Spinal cord (tissue), 10 donors: ENCODE measurements at places on chromosomes 5 and 9.

DNA sequence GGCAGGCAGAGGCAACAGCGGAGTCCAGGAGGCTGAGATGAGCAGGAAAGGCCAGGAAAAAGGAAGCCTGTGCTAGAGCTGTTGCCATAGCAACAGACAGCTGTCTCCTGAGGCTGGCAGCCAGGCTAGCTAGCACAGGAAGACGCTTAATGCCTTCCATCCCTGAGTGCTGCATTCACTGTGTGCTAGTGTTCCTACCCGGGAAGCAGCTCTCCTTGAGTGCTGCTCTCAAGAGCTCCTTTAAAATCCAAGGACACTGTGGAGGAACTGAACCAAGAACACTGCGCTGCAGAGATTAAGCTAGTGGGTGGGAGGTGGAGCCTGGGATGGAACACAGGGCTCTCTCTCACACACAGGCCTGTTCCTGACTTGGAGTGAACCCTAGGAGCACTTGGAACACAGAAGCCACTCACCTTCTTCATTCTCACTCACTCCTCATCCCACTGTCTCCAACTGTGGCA is 53.5 kb upstream of the IL7R start:
- peak; percentile 69 for DNase-seq

GRCh38 chr5:28523888-28524635 is 1485.7 kb upstream of the CDH9 start:
- DNase-seq = peak; percentile 5

GRCh38 chr5:16051246-16051755 is 128.3 kb downstream of the MARCHF11 start:
- DNase-seq = no peak

GRCh38 chr5:35188031-35188457 is 42.2 kb downstream of the PRLR start:
- no peak for DNase-seq

DNA sequence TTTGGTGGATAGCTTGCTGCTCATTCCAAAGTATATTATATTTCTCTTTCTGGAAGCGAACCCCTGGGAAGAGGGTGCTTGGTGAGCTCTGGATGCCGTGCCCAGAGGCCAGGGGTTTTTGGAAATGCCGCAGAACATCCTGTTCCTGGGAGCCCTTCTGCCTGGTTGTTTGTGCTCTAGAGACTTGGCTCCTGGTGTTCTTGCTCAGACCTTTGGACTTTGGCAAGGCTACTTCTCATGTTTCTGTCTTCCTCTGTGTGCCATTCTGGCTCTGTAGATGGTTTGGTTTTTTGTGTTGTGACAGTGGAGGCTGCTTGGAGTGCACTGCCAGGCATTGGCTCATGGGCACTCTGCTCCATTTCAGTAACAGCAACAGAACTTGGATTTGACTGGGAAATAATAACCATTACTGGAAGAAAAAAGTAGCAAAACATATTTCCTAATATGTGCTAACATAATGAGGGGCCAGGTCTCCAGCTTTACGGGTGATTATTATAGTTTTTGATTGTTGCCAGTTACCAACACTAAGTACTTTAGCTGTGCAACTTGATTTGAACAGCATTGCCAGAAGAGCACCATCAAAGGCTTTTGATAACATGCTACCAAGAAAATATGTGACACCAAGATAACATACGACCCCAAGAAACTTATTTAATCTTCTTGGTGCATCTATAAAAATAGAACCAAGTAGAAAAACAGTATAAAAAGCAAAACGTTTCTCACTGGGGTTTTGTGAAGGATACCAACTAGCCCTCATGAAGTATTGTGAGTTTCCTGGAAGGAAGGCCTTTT is 94.2 kb downstream of the PCSK1 start:
- DNase-seq = no peak

GRCh38 chr5:157107508-157107907 is 1.3 kb downstream of the HAVCR2 start:
- no peak for DNase-seq

- DNase-seq = no peak
These were observed 734.8 kb upstream of the CDH9 start for GRCh38 chr5:27773166-27773565.

DNA sequence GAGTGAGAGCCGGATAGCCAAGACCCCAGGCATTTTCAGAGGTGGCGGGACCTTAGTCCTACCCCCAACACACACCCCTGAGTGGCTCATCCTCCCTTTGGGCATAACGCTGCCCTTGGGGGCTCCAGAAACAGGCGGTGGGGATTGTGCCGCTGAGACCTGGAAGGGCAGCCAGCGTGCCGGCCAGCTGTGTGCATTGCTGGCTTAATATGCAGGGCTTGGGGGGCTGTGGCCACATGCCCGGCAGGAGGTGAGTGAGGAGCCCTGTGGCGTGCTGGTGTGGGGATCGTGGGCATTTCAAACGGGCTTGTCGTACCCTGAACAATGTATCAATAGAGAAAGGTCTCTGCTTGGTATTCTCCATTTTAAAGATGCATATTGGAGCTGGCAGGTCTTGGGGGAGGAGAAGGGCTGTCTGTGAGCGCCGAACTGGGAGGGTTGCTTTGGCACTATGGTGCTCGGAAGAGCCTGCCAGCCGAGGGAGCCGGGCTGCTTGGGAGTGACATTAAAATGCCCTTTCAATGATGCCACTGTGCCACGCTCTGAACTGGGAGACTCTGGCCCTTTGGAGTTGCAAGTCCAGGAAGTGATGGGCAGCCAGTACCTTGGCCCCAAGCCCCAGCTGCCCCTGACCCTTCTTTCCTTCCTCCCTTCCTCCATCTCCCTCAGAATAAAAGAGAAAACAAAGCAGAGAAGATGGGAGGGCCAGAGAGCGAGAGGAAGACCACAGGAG is 11.2 kb upstream of the OLFM1 start:
- DNase-seq = no peak

GRCh38 chr5:150879358-150879757 is 25.4 kb downstream of the ZNF300 start:
- no peak for DNase-seq

DNA sequence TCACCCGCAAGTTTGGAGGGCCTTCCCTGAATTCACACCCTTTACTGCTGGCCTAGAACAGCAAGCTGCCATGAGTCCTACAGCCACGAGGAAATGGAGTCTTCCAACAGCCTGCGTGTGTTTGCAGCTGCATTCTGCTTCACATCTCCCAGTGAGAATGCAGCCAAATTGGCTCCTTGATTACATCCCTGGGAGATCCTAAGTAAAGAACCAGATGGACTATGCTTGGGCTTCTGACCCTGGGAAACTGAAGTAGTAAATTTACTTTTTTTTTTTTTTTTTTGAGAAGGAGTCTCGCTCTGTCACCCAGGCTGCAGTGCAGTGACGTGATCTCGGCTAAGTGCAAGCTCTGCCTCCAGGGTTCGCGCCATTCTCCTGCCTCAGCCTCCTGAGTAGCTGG is 617.0 kb upstream of the CDH18 start:
- DNase-seq = no peak

DNA sequence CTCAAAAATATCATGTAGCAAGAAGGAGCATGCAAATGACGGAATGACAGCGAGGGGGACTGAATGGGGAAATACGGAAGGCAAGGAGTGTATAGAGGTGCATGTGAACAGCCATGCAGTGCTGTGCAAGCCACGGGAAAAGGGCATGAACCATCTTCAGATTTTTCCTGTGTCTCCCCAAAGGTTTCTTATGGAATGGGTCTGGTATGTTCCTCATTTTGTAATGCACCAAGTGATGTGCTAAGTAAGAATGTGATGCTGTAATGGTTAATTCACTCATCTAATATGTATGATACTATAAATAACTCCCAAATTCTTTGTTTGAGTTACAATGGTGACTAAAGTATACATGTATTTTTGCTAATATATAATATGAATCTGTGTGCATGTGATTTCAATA is 99.0 kb upstream of the DAB2 start:
- DNase-seq = no peak

DNA sequence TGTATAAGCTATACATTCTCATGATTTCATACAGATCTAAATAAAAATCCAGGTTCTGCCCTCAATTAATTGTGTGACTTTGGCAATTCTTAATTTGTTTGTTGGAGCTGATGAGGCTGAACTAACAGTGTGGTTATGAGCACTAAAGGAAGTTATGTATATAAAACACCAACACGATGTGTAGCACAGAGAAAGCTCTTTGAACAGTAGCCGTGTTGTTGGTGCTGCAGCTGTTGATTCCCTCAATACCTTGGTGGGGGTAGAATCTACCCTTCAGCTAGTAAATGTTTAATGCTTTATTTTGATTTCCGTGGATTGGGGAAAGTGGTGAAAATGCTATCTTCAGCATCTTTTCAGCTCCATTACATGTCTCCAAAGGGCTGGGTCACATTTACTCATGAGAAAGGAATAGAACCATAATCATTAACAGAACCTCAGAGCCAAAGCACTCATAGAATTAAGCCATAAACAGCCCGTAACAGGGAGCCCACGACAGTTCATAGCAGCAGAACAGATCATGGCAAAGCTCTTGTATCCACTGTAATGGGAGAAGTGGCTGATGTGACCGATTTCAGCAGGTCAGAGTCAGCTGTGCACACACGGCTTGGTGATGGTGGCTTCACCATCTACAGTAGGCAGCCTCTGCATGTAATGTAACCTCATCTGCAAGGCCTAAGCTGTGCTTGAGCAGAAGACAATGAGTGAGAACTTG is 332.7 kb downstream of the DIRAS2 start:
- no peak for DNase-seq

GRCh38 chr5:9431496-9432258 is 114.2 kb downstream of the SEMA5A start:
- no peak for DNase-seq

GRCh38 chr5:79875230-79875629 is 115.8 kb downstream of the MTX3 start:
- DNase-seq = no peak

- DNase-seq = no peak
These were observed 13.1 kb upstream of the ATP6V1G1 start for GRCh38 chr9:114574438-114574837.

DNA sequence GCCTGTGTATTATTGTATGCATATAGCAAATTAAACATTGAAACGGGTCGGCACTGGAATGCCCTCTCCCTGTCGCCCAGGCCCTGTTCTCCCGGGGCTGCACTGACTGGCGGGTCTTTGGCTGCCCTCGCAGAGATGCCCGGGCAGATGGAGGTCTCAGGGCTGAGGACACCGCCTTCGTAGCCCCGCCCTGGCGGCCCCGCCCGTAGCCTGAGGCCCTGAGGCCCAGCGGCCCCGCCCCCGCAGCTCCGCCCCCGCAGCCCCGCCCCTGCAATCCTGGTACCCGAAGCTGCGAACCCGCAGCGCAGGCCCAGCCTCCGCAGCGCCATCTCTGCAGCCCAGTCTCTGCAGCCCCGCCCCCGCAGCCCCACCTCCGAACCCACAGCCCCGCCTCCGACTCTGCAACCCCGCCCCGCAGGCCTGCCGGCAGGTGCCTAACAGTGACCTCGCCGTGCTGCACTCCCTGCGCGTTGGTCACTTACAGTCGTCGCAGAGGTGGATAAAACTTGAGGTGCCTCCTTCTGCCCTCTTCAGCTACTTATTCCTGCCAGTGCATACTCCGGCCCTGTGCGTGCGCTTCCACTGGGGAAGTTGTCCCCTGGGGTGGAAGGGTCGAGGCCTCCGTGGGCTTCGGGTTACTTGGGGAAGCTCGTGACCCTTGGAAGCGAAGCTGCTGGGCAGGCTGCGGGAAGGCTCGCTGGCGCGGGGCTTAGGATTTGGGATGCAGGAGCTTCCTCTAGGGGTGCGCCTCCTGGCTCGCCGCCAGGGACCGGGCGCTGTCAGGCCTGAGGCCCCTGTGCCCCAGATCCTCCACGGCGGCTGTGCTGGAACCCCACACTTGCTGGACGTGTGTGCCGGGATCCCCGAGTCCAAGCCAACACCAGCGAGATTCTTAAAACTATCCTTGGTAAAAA is 72.3 kb downstream of the ICE1 start:
- no peak for DNase-seq

- no peak for DNase-seq
These were observed 463.7 kb downstream of the CYLC2 start for GRCh38 chr9:103458826-103459225.

- peak; percentile 33 for DNase-seq
These were observed 1.2 kb downstream of the UHRF2 start for GRCh38 chr9:6414247-6414641.

DNA sequence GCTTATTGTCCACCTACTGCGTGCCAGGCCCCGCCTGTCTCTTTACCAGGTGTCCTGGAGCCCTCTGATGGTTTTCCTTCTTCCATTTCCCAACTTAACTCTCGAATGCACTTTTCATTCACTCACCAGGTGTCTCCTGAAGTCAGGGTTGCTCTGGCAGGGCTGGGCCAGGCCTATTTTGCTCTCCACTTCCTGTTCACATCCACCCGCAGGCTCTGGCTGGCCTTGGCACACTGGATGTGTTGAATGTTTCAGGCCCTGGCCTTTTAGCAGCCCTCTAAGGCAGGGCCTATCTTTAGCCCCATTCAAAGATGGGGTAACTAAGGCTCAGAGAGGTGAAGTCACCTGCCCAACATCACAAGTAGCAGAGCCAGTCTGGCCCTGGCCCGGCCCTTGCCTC is 16.4 kb downstream of the LRRC8A start:
- no peak for DNase-seq

DNA sequence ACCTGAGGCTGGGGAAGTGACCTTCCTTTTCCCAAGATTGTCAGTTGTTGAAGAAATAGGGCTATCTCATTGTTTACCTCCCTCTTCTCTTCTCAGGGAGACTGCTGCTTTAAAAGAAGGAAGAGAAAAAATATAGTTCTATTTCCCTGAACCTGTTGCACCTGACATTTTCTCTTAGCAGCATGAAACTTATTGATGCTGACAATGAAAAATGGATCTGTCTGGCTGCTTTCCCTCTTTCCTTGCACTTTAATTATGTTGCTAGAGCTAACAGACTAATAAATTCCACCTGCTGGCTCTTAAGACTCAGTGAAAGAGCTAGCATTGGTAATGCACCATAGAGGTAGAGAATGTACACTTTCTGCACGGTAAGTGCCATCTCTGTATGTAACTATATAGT is 6.2 kb upstream of the CKMT2 start:
- no peak for DNase-seq
